Stimulated activated CD4-positive, alpha-beta T cell treated with anti-CD3 and anti-CD28 coated beads, Interleukin-4, amount 100 ng/mL, for 1 hour (primary cell): ENCODE measurements at places on chromosomes 5 and 9.

GRCh38 chr5:157266286-157267007 is 524 bp downstream of the CYFIP2 start:
- DNase-seq = peak; percentile 60

DNA sequence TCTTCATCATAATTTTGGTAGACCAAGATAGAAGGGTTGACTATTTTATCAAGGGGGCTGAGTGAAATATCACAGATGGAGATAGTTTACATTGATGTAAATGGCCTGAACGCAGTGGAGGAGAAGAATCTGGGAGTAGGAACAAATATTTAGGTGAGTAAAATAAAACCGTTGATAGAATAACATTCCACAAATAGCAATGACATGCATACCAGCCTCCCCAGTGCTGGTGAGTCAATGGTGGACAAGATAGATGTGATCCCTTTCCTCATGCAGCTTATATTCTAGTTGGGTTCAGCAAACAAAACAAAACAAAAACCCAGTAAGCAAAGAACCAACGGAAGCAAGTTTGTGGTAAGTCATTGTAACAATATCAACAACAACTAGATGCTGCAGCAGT is 385.2 kb downstream of the FAM170A start:
- no peak for DNase-seq

- no peak for DNase-seq
Measured at GRCh38 chr5:32975656-32976375, 264.7 kb downstream of the NPR3 start.

DNA sequence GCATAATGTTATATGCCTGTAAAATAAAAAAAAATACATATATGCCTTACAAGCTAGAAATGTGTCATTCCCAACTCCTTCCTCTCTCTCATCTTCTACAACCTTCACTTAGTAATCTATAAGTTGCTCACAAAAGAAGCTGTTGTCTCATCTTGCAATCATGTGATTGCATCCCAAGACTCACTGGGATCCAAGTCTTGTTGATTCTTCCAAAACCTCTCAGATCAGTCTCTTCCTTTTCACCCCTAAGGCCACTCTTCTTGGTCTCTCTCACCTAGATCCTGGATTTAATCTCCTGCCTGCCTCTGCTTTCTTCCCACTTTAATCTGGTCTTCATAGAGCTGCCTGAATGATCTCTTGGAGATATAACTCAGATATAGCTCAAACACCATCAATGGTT is 261.1 kb upstream of the NR4A3 start:
- no peak for DNase-seq

DNA sequence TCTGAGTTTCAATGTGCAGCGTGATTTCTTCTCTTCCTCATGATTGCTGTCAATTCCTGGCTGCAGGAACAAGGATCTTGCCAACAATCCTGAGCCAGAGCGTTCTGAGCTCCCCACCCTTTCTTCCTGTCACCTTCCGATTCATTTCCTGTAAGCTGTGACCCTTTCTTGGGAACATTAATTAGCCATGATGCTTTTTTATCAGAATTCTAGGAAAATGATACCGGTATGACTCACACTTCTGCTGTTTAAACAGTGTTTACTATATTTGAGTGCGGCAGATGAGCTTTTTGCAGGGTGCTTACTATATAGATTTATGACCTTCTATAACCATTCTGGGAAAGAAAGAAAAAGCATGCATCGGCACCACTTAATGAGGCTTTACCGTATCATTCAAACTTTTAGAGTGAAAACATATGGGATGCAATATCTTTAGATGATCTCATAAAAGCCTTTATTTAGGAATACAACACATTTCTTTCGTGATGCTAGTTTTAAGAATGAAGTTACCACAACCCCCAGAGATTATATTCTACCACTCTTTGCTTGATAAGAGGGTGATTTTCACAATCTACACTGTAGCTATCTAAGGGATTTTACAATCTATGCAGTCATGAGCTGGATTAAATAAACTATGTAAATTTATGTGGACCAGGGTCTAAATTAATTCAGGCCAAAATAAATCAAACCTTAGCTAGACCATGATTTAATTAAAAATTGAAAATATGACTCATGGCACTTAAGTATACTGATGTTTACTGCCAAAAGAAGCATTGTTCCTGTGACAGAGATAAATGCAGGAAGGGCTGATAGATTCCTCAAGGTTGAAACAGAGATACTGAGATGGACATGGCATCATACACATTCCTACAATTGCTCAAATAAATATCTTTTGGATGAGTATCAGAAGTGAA is 38.0 kb upstream of the OSMR start:
- DNase-seq = no peak

- DNase-seq = no peak
Measured at GRCh38 chr5:160542281-160542680, 120.6 kb downstream of the PTTG1 start.

DNA sequence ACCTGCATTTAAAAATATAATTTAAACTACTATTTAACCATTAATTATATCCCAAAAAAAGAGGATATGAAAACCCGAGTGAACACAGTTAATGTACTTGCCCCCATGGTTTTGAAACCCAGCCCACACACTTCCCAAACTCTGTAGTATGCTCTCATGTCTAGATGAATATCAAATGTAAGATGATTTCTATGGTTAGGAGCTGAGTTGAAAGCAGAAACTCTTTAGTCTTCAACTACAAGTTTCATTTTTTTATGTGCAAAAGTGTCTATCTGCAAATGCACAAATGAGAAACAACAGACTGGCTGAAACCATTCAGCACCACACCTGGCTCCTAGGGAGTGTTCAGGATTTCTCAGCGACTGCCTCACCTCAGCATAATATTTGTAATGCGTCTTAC is 183.3 kb downstream of the SEMA5A start:
- DNase-seq = no peak

DNA sequence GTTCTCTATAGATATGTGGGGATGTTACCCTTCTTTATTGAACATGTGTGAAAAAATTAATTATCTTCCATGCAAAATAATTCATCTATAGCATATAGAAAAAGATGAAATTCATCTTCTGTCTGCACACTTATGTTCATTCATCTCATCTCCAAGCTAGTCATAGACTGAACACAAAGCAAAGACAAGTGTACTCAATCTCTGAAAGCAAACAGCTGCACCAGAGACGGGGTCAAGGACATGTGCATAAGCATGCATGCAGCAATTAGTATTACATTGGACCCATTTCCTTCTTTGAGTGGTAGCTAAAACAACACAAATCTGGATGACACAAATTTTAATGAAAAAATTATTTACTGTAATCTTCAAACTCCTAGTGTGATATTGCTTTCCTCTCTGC is 547.0 kb upstream of the COX7C start:
- no peak for DNase-seq

DNA sequence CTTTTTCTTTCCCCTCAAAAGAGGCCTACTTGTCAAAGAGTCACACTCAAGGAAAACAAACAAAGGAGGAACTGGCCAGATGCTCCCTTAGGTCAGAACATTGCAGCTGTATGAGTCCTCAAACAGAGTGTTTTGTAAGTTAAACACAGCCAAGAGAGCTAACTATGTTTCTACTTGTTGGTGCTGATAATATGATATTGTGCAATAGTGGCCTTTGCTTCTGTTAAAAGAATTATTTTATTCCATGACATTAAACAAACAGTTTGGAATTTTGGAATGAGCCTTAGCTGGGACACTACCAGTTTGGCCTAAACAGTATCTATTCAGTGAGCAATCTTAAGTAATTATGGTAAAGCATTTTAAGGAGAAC is 56.0 kb upstream of the TPD52L3 start:
- no peak for DNase-seq

GRCh38 chr9:91062281-91062680 is 260.7 kb downstream of the SYK start:
- no peak for DNase-seq

- DNase-seq = no peak
Measured at GRCh38 chr5:178668579-178668978, 41.7 kb upstream of the CLK4 start.

GRCh38 chr5:132837868-132838267 is 7.4 kb upstream of the SHROOM1 start:
- DNase-seq = no peak

DNA sequence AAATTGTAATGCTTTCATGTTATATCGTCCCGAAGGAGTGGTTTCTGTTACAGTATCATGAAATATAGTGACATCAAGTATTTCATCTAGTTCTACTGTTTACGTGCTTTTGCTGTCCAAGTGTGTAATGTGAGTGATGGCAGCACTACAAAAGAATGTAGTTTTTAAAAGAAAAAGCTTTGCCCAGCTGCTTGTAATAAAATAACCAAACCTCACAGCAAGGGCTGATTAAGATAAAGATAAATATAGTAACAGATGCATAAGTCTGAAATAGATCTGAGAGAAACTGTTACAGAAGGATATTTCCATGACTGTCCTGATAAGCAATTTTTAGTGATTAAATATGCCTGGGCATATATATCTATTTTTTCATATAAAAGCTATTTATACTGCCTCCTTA is 106.4 kb downstream of the AUH start:
- no peak for DNase-seq

GRCh38 chr9:20508242-20508641 is 114.1 kb downstream of the MLLT3 start:
- DNase-seq = no peak

DNA sequence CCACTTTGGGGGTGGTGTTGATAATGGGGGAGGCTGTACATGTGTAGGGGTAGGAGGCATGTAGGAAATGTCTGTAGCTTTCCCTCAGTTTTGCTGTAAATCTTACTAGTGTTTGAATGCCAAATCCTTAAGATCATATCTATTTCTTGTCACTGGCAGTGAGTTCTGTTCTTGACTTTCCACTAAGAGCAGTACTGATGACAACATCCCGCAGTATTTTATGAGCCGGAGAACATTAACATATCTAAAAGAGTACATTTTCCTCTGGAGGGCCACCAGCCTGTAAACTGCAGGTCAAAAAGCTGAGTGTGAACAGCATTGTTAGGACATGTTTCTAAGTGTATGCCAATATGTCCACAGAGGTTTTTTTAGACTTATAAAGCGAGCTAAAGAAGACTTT is 2.5 kb upstream of the HSPB3 start:
- DNase-seq = no peak

DNA sequence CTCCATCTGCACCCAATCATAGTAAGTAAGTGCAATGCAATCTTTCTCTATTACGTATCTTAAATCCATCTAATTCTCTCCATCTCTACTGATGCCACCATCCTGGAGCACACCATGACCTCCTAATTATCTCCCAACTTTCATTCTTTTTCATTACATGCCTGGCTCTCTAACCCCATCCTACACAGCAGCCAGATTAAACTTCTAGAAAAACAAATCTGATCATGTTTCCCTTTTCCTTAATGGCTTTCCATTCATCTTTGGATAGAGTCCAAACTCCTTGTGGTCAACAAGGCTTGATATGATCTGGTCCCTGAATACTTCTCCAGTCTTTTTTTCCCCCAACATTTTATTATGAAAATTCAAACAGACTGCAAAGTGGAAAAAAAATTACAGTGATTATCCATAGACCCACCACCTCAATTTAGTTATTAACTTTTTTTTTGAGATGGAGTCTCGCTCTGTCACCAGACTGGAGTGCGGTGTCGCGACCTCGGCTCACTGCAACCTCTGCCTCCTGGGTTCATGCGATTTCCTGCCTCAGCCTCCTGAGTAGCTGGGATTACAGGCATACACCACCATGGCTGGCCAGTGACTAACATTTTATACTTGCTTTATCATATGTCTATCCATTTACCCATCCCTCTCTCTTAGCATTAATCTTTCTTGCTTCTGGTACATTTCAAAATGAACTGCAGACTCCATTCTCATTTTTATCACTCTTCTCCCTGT is 5.2 kb downstream of the PPP2R2B start:
- no peak for DNase-seq

DNA sequence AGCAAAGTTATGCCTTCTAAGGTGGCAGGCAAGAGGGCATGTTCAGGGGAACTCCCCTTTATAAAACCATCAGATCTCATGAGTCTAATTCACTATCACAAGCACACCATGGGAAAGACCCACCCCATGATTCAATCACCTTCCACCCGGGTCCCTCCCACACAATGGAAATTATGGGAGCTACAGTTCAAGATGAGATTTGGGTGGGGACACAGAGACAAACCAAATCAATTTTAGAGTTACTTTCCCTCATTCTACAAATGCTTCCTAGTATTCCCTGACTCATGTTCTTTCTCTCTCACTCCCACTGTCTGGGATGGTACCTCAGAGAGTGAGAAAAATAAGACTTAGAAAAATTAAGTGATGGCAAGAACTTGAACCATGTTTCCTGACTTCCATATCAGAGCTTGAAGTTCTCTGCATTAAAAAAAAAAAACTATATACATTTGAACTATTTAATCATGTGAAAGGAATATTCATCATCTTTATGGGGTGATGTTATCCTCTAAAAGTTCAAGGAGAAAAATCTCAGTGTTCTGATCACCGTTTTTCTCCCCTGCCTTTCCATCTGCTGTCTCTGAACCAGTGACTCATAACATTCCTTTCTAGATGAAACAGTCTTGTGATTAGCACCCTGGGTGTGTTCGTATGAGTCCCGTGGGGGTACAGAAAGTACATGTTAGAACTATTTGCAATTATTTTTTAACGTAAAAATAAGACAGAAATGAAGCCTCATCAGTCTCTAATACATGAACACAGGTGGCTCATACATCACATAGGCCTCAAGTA is 282.9 kb downstream of the SLF1 start:
- no peak for DNase-seq

DNA sequence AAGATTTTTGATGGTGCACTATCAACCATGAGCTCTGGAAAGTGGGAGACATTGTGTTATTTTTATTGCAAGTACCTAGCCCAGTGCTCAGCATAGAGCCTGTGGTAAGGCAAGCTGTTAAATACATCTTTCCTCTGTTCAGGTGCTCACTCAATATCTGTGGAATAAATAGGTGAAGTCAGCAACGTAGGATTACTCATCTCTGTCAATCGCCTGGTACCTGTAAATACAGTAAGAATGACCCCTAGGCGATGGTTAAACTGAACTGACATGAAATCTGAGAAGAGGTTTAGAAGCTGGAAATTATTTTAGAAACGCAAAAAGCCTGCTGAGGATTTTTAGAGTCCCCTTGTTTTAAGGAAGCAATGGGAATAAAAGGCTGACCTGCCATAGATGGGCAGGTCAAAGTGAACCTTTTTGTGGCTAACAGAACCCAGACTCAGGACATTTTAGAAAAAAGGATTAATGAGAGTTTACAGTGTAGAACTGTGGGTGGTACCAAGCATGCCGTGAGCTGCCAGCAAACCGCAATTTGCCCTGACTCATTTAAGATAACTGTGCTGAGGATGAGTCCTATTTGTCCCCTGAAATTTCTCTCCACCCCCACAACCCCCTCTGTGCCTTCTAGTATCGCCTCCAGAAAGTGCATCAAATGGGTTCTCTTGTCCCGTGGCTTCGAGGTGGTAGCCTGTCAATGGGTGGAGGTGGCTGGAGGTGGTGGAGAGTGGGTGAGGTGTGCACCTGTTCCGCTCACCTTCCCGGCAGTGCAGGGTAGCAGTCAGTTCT is 375.1 kb downstream of the MED10 start:
- no peak for DNase-seq
